ENCODE measurements at places on chromosomes 2 and 18.

- no peak for DNase-seq
Measured at GRCh38 chr2:205767617-205768016, 85.3 kb downstream of the NRP2 start.

GRCh38 chr2:43379494-43379893, 153.1 kb upstream of the ZFP36L2 start:
- no peak for DNase-seq

GRCh38 chr18:46401486-46402070, 255.4 kb downstream of the LOXHD1 start:
- no peak for DNase-seq

DNA sequence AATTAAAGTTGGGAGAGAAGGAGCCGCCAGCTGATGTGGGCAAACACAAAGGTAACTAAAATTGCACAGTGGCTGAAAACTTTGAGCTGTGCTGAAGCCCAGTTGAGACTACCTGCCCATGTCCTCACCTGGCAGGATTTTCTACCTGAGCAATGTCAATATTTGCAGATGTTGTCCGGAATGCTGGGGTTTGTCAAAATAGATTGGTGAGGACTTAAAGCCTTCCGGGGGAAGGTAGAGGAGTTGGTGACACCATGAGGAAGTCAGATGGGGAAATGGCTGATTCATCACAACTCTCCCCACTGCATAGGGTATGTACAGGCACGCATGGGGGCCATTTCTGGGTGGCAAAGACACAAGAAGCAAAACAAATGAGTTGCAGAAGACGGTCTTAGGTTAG, 114.9 kb downstream of the ALK start:
- DNase-seq: no peak

DNA sequence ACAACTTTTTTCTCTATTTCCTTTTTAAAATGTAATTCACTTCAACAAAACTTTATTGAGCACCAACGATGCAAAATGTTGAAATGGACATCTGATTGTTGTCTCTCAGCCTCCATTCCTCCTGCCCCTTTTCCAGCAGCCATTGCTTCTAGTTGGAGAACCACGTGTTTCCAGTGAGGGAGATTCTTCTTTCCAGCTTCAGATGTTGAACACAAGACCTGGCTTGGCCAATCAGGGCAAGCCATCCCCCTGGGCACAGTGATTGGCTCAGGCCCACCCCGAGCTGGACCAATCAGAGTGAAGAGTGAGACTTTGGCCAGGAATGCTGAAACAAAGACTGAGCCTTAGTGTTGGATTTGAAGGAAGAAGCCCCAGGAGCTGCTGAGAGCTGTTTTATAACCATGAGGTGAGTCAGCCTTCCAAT, 59.0 kb downstream of the E2F6 start:
- DNase-seq: no peak

DNA sequence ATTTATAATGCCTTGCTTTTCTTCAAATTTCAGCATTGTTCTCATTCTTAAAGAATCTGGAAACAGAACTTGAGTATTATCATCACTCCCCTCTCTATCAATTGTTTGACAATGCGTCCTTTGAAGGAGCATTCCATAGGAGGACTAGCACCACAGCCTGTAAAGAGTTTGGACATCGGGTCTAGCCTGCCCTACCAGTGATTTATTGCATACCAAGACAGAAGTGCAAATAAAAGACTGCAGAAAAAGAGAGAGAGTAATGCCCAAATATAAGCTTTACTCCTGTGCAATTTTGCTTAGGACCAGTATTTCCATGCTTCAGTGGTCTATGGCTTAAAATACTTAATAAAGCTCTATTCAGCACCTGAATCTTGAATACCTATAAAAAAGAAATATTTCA, 55.4 kb upstream of the MAP2 start:
- no peak for DNase-seq

GRCh38 chr2:46574457-46575355, 95.3 kb downstream of the TMEM247 start:
- DNase-seq: no peak

DNA sequence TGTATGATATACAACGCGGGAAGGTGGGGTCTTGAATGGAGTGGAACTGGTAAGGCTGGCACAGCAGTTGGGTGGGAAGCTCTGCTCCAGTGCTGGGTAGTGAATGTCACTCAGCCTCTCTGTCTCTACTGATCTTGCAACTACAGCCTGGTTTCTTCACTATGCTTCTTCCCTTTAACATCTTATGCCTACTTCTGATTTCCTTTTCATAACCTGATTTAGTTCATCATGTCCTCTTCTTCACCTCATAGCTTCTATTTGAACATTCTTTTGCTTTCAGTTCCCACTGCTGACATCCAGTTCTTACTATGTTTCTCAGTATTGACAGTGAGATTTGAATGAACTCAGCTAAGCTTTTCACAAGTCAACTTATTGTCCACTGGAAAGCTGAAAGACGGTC, 286.2 kb downstream of the ARL6IP6 start:
- no peak for DNase-seq

DNA sequence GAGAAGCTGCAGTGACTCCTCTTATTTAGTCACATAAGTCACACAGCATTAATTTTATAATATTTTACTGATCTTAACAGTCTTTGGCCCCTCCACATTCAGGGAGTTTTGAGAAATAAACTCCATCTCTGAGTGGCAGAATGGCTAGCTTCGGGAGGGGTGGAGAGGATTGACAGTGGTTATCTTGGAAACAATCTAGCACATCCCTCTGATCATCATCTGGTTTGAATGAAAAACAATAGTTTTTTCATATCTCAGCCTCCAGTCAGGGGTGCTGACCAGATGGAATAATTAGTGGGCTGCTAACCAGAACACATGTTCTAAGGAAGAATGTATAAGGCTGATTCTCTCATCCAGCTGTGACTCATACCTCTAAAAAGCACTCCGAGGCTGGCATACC, 477.5 kb downstream of the DPP10 start:
- no peak for DNase-seq

- no peak for DNase-seq
Measured at GRCh38 chr2:134594399-134594798, 124.4 kb downstream of the TMEM163 start.

GRCh38 chr2:44894058-44894457, 47.4 kb upstream of the SIX3 start:
- DNase-seq: no peak

- no peak for DNase-seq
Measured at GRCh38 chr2:127887776-127888130, 2.0 kb upstream of the AMMECR1L start.

DNA sequence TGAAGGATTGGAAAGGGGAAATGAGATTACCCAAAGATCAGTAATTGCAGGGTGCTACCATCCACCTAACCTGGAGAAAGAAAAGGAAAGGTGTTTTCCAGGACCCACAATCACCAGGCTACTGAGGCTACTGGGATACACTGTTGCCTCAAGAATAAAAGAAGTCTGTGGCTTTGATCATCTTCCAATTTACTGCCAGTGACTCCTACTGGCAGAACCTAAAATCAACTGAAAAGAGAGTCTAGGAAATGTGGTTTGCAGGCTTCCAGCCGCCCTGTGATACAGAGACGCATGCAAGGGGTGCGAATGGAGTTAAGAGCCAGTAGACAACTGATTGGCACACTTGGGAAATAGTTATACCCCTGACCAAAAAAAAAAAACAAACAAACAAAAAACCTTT, 16.6 kb upstream of the TTL start:
- no peak for DNase-seq

GRCh38 chr18:62128157-62128556, 58.7 kb downstream of the PIGN start:
- DNase-seq: no peak

- peak; percentile 71 for DNase-seq
Measured at GRCh38 chr18:32019251-32019948, 775 bp downstream of the RNF125 start.

- DNase-seq: no peak
Measured at GRCh38 chr2:140550821-140551220, 1580.0 kb downstream of the LRP1B start.

GRCh38 chr18:25726298-25726697, 364.1 kb downstream of the SS18 start:
- no peak for DNase-seq

GRCh38 chr2:48287976-48288375, 242.0 kb upstream of the STON1 start:
- no peak for DNase-seq

DNA sequence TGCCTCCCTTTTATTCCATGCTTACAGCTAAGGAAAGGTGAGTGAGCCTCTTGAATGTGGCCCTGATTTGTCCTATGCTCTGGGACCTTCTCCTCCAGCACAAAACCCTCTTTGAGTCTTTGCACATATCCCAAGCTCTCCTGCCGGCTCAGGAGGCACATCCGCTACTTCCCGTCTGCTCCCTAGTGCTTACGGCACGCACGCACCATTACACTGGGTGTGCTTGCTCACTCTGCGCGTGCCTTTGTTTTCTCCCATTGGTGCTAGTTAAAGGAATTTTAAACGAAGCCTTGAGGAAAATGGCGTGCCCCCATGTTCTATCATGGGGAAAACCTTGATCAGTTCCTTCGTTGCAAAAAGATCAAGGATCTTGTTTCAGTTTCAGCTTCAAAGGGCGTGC, 7.9 kb upstream of the DGKD start:
- no peak for DNase-seq

GRCh38 chr18:54381640-54382039, 23.9 kb downstream of the C18orf54 start:
- no peak for DNase-seq

DNA sequence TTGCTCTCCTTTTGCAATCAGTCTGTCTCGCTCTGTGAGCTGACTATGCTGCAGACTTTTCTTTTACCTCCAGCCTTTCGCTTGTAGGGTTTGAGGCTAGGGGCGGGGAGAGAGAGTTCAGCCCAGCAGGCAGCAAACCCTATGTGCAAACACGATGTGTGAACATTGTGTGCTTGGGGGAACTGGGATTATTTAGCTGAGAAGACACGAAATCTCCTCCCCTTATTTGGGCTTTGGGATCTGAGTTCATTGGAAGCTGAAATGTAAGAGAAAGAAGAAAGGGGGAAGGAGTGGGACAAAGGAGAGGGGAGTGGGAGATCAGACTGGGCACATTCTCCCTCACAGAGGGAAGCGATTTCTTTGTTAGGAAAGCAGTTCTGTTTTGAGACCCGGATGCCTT, 189.6 kb upstream of the TNP1 start:
- DNase-seq: no peak

GRCh38 chr2:69517410-69517809, 80.2 kb upstream of the NFU1 start:
- DNase-seq: no peak

- DNase-seq: no peak
Measured at GRCh38 chr18:12990641-12990966, 558 bp upstream of the CEP192 start.

- DNase-seq: no peak
Measured at GRCh38 chr2:223877721-223878410, 40.5 kb upstream of the AP1S3 start.

GRCh38 chr2:20411361-20411894, 35.4 kb upstream of the RHOB start:
- peak; percentile 72 for DNase-seq

- no peak for DNase-seq
Measured at GRCh38 chr2:44715671-44716081, 225.8 kb upstream of the SIX3 start.

DNA sequence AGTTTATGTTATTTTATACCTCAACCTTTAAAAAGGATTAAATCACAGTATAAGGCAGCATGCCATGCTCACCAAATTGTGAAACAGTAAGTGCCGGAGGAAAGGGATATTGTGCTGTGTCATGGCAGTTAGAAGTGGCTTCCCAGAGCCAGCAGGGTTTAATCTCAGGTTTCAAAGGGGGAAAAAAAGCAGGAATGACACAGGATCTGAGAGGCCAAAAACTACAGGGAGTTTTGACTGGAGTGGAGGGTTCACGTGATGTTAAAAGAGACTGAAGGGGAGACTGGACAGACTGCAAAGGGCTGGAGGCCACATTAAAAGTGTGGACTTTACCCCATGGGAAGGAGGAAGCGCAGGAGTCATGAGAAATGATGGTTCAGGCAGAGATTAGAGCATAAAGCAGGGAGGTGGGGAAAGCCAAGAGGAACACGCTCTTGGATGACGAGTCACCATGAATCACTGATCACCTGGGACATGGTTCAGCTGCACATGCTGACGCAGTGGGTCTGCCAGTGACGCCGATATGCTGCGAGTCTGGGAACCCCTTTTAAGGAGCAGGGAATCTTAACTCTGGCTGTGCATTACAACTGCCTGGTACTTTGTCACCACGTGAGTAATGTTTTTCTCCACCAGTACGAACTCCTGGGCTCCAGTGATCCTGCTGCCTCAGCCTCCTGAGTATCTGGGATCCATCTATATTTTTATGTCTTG, 6.1 kb downstream of the CHMP1B start:
- DNase-seq: no peak

GRCh38 chr2:165674780-165675179, 119.3 kb downstream of the GALNT3 start:
- no peak for DNase-seq

DNA sequence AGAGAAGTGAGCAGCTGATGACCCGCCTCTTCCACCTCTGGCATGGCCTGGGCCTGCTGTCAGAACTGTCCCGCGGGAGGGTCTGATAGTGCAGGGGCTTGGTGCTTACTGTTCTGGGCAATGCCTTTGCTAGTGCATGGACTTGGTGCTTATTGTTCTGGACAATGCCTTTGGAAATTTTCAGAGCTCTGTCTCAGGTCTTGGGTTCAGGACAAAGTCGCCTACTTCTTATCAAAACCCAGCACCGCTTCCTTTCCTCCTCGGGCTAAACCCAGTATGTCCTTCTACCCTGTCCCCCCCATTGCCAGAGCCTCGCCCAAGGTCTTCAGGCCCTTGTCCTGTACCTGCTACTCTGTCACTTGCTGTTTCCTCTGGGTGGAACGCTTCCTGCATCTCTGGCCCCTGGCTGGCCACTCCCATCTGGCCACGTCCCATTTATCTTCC, 149.6 kb downstream of the ACKR3 start:
- DNase-seq: no peak

DNA sequence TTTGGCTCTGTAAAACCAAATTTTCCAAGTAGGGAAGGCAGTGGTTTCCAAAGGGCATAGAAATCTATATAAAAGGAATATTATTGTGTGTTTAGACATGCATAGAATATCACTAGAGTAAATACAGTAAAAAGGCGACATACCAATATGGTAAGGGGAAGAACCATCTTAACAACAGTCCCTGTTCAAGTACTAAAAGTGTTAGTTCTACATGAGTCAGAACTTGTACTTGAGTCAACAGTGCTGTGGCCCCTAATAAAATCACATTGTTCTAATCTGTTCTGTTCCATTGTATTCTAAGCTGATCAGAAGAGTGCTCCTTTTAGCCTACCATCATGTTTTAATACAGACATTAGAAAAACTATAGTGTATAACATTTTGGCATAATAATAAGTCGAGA, 36.1 kb upstream of the TNFRSF11A start:
- DNase-seq: no peak

GRCh38 chr2:113720167-113720566, 36.3 kb downstream of the SLC35F5 start:
- no peak for DNase-seq

DNA sequence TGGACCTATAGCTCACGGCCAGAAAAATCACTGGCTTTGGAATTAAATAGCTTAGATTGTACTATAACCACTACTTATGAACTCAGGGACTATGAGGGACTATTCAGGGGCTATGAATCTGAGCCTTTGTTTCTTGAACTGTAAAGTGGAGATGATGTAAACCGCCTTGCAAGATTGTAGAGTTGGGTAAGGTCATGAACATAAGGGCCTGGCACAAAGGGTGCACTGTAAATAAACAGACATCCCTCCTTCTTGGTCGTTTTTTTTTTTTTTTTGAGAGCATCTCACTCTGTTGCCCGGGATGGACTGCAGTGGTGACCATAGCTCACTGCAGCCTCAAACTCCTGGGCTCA, 2.8 kb downstream of the TMEM177 start:
- DNase-seq: no peak

GRCh38 chr18:14768241-14768640, 20.3 kb downstream of the ANKRD30B start:
- DNase-seq: no peak

Measured in CD4-positive, alpha-beta T cell treated with Interleukin-10 for 1 hour (primary cell).